ENCODE measurements at places on chromosomes 12 and 14. TPM values are rescaled to one million over a fixed set of nuclear protein-coding genes. Genes with fewer than 3 reads are reported as not detected.
A peak's percentile ranks its signal among the peaks of the same experiment; 100 is the strongest.

DNA sequence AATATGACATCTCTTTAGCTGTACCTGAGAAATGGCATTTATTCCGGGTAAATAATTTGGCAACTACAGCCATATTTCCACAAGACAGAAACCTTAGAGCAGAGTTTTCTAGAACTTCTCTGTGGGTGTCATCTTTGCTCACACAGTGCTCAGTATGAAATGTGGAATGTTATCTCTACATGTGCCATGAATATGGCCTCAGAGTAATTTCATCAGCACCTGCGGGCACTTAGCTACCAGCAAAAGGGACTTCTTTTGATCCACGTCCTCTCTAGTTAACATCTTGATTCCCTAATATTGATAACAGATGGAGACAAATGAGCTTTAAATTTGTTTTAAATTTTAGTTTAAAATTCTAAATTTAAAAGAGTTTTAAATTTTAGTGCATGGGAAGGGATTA lies 2.9 kb upstream of the ATG14 start:
- no peak for DNase-seq

DNA sequence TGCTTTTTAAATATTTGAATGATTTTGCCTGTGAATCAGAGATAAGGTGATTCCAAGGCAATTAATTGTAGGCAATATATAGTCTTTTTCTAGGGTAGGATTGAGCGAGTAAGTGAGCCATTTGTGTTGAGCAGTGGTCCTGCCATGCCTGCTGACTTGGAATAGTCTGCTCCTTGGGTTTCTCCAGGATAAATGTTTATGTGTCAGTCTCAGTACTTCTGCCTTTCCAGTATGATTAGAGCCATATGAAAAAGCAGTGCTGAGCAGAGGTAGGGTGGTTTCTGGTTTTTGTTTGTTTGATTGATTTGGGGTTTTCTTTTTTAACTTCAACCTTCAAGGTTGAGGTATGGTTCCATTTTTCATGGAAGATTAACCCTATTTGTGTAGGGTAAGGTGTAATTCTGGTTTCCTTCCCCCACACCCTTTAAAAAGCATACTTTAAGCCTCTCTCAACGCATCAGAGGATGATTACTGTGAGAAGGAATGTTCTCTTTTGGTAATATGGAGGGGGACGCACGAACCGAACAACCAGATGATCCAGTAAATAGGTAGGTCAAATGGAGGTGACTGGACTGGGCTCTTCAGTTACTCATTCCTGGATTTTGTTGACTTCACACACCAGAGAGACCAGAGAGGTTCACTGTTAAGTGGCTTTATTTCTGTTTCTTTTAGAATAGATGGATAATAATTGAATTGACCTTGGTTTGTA lies 22.7 kb downstream of the FRMD6 start:
- no peak for DNase-seq

DNA sequence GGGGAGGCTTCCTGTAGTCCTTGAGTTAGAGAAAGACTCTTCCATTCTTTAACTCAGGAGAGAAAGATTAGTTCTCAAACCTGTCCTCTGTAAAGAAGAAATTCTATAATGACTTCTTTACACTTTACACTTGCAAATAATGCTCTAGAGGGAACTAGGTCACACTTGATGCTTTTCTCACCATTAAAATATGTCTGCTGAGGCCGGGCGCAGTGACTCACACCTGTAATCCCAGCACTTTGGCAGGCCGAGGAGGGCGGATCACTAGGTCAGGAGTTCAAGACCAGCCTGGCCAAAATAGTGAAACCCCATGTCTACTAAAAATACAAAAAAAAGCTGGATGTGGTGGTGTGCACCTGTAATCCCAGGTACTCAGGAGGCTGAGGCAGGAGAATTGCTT lies 6.3 kb downstream of the NTN4 start:
- peak; percentile 60 for DNase-seq

GRCh38 chr14:59664741-59665140 lies 88.1 kb upstream of the CCDC175 start:
- no peak for DNase-seq

DNA sequence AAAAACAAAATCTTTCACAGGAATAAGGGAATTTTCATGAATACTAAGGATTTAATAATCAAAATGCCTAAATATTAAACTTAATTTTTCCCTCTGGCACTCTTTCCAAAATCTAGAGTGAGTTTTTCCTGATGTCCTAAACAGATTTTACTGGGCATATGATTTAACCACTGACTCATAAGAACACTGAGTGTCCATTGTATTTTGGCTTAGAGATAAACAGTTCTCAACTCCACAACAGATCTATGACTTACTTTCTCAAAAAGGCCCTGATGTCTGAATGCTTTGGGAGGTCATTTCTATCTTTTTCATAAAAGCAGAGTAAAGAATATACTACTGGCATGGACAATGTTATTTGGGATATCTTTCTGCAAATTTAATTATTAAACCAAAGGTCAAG lies 15.0 kb downstream of the TMBIM4 start:
- peak; percentile 36 for DNase-seq

GRCh38 chr12:28771968-28772367 lies 377.1 kb upstream of the FAR2 start:
- no peak for DNase-seq

NOVA1 gene
- not detected for total RNA-seq

DNA sequence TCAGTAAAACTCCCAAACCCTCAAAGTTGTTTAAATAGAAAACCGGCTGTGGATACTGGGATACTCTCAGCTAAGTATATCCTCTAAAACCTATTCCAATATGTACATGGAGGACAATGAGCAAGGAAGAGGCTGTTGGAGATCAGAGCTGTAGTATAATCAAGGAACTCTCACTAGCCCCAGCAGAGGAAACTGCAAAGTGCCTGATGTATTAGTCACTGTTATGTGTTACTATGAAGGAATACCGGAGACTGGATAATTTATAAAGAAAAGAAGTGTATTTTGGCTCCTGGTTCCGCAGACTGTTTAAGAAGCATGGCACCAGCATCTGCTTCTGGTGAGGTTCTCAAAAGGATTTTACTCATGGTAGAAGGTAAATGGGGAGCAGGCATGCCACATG lies 65.6 kb upstream of the RPL10L start:
- no peak for DNase-seq

OR4K5 gene
- total RNA-seq: not detected

DNA sequence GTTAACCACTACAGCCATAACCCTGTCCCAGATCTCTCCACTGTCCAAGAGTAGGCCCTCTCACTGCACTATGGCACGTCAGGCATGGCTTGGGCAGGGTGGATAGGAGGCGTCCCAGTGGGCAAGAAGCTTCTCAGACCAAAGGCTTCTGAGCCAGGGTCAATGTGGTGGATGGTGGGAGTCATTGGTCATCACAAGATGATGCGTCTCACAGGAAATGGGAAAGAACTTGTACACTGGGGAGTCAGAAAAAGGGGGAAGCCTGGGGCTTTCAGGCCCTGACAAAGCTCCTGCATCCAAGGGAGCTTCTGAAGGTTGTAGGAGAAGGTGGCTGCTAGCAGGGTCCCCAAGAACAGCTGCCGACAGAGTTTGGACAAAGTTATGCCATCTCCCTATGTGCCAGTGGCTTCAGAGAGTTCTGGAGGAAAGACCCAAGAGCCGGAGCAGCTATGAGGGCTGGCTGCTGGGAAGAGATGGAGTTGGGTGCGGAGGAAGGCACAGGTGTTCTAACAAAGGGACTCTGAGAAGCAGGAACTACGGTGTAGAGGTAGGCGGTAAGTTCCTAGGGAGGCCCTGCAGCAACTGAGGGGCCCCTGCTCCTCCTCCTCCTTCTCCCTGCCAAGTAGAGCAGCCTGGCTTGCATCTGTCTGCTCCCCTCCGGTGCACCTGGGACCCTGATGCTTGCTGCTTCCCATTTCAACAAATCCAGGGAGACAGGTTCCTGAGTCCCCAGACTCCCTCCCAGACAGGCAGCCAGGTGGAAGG lies 81.1 kb downstream of the ARL6IP4 start:
- no peak for DNase-seq

- DNase-seq: peak; percentile 20
Measured at GRCh38 chr14:75279763-75280290, 1.2 kb downstream of the FOS start.

- no peak for DNase-seq
Measured at GRCh38 chr12:104747955-104748354, 210.1 kb downstream of the SLC41A2 start.

SPTB gene
- total RNA-seq: under 0.01 TPM

DNA sequence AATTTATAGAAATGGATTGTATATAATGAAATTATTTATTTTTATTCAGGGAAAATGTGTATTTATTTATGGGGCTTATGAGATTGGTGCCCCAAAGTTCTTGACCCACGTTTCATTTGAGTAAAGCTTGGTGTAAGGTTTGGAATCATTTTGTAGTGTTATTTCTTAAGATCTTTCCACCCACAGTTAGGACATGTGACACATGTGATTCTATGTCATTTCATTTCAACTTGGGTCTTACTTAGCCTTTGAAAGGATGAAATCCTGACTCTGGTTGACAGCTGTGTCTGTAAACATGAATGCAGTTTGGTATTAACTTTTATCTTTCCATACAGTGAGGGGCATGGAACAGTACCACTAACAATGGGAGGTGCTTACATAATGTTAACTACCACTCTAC lies 51.7 kb downstream of the FLRT2 start:
- DNase-seq: no peak

PRIMA1 gene
- total RNA-seq: not detected

DNA sequence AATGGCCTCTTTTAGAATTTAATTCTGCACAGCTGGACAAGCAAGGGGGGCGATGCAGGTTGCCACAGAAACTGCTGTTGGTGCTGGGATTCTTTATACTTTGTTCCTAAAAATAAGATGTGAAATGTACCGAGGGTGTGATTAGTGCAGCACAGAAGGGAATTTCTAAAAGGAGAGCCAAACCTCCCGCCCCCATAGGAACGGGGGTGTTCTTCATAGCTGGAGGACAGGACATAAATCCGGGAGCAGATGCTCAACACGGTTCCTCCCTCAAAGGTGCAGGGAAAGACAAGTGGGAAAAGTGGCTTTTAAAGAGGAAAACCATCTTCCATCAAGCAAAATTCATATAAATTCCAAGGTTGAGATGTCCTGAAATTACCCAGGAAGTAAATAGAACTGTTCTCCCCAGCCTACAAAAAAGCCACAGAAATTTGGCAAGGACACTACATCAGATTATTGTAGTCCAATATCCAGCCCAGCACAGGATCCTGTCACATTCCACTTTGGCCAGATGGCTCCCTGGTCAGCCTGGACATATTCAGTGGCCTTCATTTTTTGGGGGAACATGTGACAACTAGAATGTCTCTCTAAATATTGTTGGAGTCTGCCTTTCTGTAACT lies 51.4 kb upstream of the TMX1 start:
- no peak for DNase-seq

GRCh38 chr14:75905147-75905904 lies 76.5 kb downstream of the TGFB3 start:
- DNase-seq: peak; percentile 57

GRCh38 chr14:81382517-81383225 lies 17.5 kb downstream of the STON2 start:
- DNase-seq: no peak

- DNase-seq: no peak
Measured at GRCh38 chr14:99726538-99727095, 42.5 kb downstream of the CYP46A1 start.

DNA sequence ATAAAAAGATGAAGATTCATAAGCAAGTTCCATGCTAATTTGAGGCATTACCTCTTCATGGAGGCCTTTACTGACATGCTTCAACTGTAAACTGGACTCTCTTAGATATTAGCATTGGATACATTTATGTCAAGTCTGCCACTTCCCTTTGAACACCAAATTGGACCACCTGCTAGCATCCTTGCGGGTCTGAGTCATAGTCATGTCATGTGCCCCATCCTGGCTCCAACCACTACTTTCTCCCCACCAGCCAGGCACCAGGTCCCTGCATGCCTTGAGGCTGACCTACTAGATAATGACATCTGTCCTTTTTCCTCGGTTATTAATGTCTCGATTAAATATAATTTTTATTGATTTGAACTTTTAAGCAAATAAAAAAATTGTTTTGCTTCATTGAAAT lies 32.9 kb upstream of the EEA1 start:
- no peak for DNase-seq

DNA sequence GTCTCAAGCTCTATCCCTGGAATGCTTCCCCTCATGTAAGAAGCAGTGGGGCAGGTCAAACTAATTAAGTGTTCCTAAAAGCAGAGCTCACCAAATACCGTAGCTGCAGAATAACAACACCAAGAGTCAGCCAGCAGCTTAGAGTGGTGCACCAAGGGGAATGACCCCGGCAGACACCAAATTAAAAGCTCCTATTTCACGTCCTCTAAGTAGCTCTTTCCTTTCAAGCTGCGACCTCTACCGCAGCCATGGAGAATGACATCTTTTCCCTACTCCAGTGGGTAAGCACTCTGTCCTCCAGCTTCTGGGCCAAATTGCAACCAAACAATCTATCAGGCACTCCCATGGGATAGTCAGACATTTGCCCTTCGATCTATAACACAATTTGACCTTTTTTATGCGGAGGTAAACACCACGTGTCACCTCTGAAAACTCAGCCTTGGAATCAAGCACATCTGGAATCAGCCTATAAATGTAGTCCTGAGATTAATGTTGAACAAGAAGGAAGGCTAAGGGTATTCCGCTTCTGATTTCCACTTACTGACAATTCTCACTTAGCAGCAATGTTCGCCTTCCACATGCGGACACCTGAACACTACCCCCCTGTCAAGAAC lies 67.6 kb upstream of the CDKN3 start:
- DNase-seq: peak; percentile 79

ANO4 gene
- 1.3 TPM for total RNA-seq

- DNase-seq: no peak
Measured at GRCh38 chr12:40055228-40055579, 50.7 kb downstream of the SLC2A13 start.

DNA sequence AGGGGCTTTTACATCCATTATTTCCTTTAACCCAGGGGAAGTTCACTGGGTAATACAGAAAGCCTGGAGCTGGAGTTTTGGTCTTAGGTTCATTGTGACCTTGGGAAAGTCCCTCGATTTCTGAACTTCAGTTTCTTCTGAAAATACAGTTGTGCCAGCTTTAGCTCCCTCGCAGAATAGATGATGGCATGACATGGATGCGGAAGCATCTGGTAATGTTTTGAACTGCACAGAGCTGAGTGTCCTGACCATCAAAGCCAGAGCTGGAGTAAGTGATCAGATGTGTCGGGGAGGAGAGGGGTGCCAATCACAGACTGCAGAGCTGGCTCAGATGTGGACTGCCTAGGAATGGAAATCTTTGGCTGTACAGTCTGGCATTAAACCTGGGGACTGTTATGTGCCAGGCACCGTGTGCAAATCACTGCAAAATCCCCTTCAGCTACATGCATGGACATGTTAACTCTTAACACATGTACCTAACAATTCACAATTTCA lies 180.9 kb downstream of the ETV6 start:
- peak; percentile 14 for DNase-seq

- DNase-seq: no peak
Measured at GRCh38 chr14:89466484-89466883, 49.5 kb upstream of the FOXN3 start.
